GM13977 (cell line): ENCODE measurements at places on chromosomes 5 and 9.
A peak's percentile ranks its signal among the peaks of the same experiment; 100 is the strongest.

DNA sequence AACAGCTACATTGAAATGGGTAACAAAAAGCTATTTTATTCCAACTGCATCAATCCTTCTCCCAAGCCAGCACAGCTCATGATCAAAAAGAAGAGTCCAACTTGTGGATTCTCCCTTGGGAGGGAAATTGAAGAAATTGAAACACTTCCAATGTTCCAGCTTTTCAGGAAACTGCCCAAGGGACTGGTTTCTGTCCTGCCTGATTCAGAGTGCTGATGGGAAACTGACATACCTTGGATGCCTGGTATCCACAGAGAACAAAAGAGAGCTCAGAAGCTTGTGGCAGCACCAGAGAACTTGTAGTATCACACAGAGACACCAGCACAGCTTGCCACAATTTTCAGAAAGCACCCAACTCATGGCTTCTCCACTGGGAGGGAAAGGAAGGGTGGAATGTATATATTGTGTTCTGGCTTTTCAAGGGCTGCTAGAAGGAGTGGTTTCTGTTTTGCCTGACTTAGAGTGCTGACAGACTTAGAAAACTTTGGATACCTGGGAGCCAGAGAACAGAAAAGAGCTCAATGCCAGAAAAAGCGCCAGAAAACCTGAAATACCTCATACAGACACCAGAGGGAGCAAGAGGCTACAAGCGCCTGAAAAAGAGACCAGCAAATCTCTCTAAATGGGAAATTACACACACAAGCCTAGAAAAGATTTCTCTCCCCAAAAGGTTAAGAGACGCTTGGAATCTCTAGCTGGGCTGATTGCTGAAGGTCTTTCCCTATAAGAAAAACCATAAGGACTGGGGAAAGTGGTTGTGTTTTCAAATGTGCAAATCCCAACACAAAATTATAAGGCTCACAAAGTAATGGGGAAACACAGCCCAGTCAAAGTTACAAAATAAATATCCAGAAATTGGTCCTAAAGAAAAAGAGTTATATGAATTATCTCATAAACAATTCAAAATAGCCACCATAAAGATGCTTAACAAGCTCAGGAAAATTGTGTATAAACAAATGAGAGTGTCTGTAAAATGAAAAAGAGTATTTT, 178.8 kb downstream of the SPOCK1 start:
- DNase-seq: peak; percentile 69

DNA sequence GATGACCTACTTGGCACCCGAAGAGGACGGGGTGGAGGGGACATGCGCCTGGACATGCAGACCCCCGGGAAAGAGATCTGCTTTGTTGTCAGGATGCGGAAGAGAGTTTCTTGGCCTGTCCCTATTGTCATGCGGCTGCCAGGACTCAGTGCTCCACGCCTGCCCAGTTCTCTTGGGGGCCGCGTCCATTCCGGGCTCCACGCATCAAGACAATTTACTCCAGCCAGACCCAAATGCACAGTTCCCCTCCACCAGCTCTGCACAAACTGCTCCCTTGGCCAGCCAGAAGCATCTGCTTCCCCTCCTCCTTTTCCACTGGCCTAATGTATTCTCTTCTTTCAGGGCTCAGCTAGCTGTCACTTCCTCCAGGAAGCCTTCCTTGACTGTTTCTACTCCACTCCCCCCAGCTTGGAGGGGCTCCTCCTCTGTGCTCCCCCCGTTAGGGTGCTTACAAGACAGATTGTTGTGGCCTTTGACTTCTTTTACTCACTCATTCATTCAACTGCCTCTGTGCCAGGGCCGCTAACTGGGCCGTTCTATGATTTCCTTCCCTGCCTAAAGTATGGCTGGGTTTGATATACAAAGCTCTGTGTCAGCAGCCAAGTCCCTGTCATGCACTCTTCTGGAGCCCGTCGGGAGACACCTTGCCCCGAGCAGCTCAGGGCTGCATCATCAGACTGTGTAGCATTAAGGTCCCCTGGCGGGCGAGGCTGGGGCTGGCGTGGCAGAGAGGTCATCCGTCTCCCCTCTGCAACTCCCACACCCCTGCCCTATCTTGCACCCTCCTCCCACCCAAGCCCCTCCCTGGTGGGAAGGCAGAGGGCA, 6.6 kb downstream of the FIBCD1 start:
- DNase-seq: no peak

DNA sequence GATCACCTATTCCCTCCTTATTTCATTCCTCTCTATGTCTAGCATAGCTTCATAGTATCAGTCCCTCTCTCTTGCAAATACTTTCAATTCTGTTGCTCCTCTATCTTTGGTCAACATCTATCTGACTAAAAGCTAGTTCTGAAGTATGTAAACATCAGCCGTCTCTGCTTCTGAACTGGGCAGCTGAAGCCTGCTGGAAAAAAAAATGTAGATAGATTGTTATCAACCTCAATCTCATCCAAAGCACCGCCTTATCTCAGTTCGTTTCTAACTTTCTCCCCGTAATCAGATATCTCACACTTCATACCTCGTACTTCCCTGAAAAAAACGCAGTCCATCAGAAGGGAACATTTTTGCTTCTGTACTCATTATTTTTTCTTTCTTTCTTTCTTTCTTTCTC, 4.5 kb upstream of the SEMA6A start:
- DNase-seq: no peak

GRCh38 chr5:103918668-103919367, 356.2 kb upstream of the NUDT12 start:
- no peak for DNase-seq

- DNase-seq: no peak
These were observed 2.0 kb upstream of the EBF1 start for GRCh38 chr5:159101685-159102084.

- no peak for DNase-seq
These were observed 32.3 kb upstream of the CDK5RAP2 start for GRCh38 chr9:120612218-120612617.

- no peak for DNase-seq
These were observed 21.6 kb upstream of the NNT start for GRCh38 chr5:43581398-43581797.
